ENCODE measurements at places on chromosomes 4 and X.

- no peak for DNase-seq
Measured at GRCh38 chrX:68834371-68835103, 5.7 kb downstream of the EFNB1 start.

DNA sequence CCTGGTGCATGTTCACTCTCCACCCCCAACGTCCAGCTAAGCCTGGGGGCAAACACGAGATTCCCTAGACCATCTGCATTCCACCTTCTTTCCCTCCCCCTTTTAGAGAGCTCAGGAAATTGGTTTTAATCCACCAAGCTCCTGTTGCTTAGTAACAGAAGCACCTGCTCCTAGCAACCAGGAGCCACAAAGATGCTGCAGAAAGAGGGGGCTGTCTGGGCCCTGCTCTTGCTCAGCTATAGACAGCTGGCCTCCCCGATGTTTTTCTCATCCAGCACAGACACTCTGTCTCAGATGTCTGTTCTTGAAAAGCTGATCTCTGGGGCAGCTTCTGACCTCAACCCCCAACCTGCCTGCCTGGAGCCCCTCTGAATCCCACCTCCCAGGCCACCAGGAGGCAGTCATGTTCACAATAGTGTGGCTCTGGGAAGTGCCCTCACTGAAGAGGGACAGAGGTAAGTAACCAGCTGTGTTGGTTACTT is 71.5 kb downstream of the SLC16A2 start:
- DNase-seq = no peak

DNA sequence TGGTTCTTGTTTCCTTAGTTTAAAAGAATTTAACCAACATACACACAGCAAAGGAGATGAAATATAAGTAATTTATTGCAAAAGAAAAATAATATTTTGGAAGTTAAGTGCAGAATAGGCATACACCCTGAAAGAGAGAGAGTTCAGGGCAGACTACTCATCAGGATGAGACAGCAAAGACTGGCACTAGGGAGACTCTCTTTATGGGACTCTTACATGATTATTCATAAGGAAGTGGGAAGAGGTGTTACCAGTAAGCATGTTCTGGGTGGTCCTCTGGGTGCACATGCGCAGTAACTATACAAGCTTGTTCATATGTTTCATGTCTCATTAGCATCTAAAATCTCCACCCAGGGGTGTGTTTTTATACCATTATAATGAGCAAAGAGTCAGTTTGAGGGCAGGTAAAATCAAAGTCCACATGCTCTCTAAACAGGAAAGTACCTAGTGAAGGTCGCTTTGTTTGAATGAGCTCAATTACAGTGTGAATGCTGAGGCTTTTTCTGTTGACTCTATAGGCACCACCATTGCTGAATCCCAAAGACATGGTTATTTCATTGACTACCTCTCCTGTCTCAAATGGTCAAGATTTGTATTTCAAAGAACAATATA is 38.2 kb upstream of the PRDM5 start:
- DNase-seq = no peak

DNA sequence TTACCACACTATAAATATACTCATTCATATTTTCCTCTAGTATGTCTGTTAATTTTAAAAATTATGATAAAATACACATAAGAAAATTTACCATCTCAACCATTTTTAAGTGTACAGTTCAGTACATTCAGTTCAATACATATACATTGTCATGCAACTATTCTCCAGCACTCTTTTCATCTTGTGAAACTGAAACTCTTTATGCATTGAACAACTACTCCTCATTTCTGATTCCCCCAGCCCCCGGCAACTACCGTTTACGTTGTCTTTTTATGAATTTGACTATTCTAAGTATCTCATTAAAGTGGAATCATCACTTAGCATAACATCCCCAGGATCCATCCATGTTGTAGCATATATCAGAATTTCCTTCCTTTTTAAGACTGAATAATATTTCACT is 8.7 kb downstream of the SMARCAD1 start:
- no peak for DNase-seq

DNA sequence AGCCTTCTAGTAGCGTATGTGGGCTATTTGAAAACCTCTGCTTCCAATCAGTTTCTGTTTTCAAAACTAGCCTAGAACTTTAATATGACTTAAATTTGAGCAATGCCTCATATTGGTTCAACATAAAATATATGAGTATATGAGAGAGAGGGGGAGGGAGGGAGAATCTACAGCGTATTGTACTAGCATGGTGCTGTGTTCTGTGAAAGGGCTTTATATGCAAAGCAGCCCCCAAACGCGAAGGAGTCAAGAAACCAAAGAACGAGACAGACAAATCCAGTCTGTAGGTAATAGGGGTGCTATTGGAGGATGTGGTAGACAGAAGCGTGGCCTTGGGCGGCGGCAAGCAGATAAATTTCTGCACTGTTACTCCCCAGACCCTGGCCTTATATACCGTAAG is 784 bp upstream of the ANXA5 start:
- DNase-seq = no peak

GRCh38 chr4:185680617-185681016 is 131.4 kb downstream of the SORBS2 start:
- no peak for DNase-seq

GRCh38 chr4:91830681-91831395 is 472.9 kb upstream of the GRID2 start:
- DNase-seq = no peak

DNA sequence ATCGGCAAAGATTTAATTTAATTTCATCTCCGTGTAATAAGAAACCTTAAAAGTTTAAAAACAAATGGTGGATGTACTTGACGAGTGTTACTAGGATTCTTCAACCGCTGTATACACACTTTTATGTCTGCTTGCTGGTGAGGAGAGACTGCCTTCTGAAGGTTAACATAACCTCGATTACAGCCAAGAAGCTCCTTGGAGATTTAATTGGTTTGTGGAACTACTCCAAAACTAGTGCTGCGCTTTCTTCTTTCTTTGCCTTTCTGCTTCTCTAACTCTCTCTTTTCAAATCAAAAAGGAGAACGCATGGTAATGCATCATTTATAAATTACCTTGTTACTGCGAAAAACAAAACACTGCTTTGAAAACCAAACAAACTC is 109.0 kb downstream of the ANTXR2 start:
- no peak for DNase-seq

DNA sequence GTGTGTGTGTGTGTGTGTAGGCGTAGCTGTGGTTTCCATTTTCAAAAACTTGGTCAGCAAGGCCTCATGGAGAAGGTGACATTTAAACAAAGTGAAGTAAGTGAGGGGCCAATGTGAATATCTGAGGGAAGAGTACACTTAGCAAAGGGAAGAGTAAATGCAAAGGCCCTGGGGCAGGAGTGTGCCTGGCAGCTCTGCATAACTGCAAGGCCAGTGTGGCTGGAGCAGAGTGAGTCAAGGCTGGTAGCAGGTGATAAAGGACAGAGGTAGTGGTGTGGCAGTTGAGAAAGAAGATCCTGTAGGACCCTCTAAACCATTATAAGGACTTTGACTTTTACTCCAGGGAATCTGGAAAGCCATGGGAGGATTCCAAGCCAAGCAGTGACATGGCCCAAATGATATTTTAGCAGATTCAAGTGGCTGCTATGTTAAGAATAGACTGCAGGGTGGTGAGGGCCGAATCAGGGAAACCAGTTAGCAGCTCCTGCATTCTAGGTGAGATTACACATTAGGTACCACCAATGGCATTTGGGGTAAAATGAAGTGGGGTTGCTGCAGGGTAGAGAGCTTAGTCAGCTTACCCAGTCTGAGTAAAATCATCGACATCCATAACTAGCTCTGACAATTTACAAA is 5.9 kb upstream of the TBC1D1 start:
- no peak for DNase-seq

DNA sequence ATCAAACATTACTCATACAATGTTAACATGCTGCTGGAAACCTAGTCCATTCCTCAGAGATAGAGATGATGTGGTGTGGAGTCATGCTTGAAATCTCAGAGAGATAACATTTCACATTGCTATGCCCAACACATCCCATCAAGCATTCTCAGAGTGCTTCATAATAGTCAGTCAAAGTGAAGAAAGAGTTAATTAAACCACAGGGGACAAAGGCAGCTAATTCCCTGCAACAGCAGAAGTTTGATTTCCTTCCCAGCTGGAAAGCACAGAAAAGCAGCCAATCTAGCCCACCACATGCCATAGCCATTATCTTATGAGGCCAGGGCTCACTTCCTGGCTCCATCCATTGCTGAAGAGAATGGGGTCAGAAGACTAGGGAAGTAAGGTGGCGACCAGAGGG is 8.9 kb downstream of the KDR start:
- no peak for DNase-seq

DNA sequence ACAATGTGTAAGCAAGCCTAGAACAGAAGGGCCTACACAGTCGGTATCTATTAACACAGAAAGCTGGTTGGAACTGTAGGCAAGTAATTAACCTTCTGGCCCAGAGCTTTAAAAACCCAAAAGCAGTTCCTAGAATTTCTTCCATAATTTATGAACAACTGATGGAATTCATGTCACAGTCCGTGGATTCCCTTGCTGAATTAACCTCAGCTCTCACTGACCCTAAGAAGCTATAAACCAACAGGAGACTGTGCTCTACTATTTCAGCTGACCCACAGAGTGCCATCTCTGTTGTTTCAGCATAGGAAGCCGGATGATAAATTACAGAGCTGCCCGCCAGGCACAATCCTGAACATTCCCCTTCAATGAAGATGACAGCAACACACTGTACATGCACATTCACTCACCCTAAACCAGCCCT is 157.3 kb downstream of the PRDM5 start:
- DNase-seq = no peak

DNA sequence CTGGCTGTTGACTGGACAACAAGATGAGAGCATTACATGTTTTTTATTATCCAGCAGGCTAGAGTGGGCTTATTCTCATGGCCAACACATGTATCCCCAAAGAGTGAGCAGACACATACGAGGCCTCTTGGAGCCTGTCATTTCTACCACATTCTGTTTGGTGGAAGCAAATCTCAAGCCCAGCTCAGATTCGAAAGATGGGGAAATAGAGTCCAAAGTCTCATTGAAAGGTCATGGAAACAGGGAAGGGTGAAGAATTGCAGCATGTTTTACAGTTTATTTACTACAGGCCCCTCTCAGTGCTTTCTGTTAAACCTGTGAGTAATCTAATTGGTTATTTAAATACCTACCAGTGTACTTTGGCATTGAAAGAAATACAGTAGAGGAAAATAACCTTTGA is 108.6 kb downstream of the FRAS1 start:
- no peak for DNase-seq

GRCh38 chrX:23803931-23804381 is 21.0 kb downstream of the SAT1 start:
- DNase-seq = no peak
